ENCODE measurements at places on chromosomes 3 and 15.

- DNase-seq, result no peak
Observed at GRCh38 chr15:98653686-98654085, 5.3 kb downstream of the IGF1R start.

DNA sequence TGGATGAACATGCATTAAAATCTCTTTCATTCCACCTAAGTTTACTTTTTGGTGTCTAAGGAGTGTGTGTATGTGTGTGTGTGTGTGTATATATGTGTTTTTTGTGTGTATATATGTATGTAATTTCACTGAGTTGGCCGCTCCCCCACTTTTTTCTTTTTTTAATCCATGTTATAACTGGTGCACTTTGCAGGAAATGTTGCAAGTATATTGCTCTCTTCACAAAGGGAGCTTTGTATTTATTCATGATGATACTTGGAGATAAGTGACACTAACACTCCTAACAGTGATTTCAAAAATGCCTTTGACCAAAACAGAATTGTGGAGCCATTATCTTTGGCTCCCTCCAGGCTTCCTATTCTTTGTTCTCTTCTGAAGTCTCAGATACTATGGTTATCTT is 95.8 kb downstream of the FNDC3B start:
- no peak for DNase-seq

DNA sequence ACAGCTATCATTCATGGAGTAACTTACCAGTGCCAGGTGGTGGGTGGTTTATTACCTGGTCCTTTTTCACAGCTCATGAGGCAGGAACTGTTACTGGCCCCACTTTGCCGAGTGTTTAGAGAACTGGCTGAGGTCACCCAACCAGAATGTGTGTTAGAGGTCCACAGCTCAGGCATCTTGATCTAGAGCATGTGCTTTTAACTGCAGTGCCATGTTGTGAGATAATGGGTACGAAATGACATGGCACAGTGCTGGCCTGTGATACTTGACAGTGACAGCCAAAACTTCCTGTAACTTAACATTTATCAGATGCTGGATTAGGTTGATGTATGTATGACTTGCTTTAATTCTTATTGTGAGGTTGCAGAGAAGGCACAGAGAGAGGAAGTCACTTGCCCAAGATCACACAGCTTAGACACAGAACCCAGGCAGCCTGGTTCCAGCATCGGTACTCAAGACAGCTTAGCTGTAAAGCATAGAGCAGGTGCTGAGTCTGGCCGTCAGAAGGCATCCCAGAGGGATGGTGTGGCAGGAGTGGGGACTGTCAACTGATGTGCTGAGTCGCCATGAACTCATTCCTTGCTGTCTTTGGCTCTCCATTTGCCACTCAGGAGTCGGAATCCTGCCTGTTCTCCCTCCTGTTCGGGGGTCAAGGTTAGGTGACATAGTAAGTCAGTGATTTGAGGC is 9.6 kb downstream of the MCM2 start:
- no peak for DNase-seq

- DNase-seq, result no peak
Observed at GRCh38 chr15:93102211-93102610, 13.2 kb upstream of the RGMA start.

- DNase-seq, result no peak
Observed at GRCh38 chr3:170049146-170050000, 11.6 kb downstream of the GPR160 start.

DNA sequence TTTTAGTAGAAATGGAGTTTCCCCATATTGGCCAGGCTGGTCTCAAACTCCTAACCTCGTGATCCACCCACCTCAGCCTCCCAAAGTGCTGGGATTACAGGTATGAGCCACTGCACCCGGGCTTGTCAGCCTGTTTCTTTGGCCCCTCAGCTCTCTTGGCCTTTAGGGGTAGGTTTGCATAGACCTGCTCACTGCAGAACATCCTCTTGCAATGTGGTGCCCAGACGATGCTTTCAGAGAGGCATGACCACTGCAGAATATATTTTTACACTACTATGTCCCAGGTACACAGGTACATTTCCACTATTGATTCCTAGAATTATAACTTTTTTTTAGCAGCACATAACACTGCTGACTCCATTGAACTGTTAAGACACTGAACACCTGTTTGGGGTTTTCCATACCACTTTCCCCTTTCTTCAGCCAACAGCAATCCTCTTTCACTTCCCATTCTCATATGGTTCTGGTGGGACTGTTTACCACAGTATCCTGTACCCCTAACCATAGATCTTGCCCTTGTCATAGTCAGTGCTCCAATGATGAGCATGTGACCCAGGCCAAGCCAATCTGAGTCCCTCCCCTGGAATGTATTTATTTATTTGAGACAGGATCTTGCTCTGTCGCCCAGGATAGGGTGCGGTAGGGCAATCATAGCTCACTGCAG is 21.1 kb downstream of the CCDC32 start:
- no peak for DNase-seq

DNA sequence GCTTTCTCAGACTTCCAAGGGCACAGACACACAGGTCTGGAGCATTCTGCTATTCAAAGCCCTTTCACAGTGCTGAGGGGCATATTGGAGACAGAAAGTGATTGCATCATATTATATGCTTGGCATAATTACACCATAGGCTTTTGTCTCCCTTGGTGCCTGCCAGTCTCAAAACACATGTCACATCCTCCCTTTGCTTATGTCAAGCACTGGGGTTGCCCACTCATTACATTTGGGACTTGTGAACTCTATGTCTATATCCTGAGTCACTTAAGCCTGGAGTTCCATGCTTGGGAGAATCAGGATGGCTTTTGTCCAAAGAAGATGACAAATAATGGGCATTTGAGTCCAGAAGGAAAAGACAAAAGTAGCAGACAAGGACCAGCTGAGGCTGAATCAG is 12.3 kb upstream of the PDZRN3 start:
- no peak for DNase-seq

- DNase-seq, result no peak
Observed at GRCh38 chr15:33322091-33322490, 11.3 kb downstream of the RYR3 start.

DNA sequence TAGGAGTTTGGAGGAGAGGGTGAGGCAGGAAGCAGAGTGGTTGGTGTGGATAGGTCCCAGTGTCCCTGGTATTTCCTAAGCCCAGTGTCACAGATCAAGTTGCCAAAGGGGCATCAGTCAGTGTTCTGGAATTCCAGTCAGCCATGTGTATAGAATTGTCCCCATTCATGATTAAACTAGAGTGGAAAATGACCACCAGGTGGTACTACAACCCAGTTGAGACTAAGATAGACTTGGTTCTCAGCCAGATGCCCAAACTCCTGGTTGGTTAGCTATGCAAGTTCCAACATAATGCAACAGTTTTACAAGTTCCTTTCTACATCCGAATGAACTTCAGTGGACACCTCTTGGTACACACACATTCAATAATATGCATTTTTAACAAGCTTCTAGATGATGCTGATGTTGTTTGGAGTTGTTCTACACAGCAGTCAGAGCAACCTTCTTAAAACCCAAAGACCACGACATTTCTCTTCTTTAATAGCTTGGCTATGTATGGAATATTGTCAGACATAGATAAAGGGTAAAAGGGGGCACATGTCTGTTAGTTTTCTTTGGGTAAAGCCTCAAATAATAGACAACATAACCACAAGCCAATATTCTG is 8.4 kb upstream of the ATR start:
- peak; percentile 85 for DNase-seq

DNA sequence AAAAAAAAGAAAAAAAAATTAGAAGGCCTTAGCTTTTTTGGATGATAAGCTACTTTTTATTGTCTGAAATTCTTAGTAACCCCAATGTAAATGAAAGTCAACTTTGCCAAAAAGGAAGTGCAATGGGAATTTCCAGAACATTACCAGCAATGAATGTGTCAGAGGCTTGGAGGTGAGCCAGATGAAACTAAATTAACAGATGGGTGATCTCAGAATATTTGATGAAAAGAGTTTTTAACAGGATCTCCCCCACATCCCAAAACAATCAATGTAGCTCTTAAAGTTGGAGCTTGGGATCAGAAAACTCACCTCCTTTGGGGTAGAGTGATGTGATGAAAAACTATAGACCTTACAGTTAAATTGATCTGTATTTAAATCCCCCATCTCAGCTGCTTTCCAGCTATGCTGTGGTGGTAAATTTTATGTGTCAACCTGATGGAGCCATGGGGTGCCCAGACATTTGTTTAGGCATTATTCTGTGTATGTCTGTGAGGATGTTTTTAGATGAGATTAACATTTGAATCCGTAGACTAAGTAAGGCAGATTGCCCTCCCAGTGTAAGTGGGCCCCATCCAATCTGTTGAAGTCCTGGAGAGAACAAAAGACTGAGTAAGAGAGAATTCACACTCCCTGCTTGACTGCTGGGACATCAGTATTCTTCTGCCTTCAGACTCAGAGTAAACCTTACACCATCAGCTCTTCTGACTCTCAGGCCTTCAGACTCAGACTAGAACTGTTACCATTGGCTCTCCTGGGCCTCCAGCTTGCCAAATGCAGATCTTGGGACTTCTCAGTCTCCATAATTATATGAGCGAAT is 84.3 kb upstream of the TNFSF10 start:
- DNase-seq, result peak; percentile 52

- no peak for DNase-seq
Observed at GRCh38 chr15:80127911-80128310, 24.9 kb upstream of the FAH start.

GRCh38 chr3:45037720-45038455 is 11.8 kb downstream of the CLEC3B start:
- DNase-seq, result peak; percentile 94

DNA sequence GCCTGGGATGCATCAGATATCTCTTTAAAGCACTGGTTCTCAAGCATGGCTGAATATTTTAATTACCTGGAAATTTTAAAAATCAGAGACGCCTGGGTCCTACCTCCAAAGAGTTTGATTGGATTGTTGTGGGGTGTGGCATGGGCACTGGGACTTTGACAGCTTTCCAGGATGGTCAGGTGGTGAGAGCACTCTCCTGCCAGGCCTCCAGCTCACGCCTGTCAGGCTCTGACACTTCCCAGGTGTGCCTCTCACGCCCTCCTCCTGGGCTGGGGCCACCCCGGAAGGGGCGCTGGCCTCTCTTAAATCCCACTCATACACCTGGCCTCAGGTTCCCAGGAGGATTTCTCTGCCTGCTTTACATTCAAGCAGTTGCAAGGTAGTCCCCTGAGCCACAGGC is 48.5 kb downstream of the AMOTL2 start:
- no peak for DNase-seq

DNA sequence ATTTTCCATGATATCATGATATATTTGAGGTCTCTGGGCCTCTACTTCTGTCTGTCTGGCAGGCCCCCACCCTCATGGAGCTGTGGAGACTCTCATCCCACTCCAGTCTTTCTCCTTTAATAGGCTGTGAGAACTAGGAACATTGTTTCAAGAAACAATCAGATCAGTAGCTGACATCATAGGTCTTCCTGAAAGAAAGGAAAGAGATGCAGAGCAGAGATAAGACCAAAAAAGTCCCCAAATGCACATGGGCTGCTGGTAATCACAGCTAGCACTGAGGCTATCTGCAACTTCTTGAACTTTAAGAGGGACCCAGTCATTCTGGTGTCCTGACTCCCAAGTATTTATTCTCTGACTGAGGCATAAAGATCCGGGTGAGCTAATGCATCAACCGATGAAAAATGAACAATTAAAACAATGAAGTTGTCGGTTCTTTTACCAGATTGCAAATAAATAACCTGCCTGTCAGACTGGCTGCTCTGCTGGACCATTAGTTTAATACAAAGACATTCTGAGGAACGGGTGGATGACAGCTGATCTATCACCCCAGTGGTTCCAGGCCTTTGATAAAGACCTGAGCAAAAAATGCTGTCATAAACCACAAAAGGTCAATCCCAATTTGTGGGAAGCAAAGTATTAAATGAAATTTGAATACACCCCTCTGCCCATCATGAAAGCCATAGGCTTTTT is 780.8 kb upstream of the GOLIM4 start:
- no peak for DNase-seq

DNA sequence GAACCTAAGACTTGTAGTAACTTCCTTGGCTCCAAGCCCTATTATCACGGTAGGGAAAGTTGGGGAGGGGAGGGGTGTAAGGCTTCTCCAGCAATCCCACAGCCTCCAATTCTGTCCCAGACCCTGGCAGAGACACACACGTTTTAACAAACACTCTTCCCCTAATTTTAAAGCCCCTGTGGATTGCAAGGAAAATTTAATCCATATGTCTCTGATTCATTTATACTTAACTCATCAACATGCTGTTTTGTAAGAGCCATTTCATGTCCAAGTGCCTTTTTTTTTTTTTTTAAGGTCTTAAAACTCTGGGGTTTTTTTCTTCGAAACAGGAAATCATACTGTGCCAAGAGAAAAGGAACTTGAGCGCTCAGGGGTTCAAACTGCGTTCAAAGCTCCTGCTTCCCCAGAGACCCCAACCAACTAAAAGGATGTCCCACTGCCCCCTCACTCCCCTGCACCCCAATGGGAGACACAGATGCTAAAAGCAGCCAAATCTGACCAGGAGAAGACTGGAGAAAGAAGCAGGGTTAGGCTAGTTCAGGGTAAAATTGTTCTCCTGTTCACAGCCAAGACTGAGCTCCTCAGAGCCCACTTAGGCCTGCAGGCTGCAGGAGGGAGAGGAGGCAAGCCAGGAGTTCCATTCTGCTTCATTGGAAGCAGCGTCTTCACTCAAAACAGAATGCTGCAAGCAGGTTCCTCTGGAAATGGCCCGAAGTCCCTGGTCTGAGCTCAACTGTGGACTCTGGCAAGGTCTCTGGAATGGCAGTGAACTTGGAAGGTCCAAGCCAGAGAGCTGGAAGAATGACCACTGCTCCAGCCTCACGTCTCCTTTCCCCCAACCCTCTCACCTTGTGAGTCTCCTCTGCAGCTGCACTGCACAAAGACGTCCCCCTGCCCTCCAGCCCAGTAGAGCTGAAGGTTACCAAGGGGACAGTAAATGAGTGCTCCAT is 172.5 kb downstream of the NTRK3 start:
- no peak for DNase-seq

DNA sequence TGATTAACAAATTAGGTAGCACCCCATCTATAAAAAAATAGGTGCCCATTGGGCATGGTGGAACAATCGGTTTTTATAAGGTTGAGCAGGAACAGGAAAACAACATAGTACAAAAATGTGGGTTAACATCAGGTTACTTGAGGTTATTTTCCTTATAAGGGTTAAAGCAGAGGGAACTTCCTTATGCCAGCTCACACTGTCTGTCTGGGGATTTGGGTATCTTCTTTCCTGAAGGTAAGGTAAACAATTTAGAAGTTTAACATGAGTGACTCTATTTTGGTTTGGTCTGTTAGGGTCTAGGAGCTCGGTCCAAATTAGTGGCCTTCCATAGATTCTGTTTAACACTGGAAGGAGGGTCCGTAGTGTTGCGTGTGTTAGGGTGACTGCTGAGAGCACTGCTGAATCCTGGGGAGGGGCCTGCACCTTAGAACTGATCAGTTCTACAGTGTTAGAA is 14.7 kb downstream of the CHD2 start:
- DNase-seq, result no peak

- peak; percentile 91 for DNase-seq
Observed at GRCh38 chr3:13495921-13496723, 16.0 kb downstream of the HDAC11 start.

GRCh38 chr3:13668136-13668535 is 119.2 kb downstream of the FBLN2 start:
- no peak for DNase-seq

DNA sequence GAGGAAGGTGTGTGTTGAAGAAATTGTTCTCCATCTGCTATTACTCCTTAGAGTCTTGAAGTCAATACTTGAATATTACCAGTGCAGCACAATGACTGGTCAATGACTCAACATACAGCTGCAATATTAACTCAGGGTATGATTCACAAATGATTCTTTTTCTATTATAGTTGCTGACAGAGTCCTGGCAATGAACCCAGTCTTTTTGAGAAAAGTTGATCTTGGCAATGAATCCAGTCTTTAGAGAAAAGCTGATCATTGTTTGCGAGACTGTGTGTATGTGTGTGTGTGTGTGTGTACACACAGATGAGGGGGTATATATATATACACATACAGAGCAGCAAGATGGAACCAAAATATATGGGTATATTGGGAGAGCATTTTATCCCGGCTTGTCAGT is 315.1 kb downstream of the ZNF385D start:
- no peak for DNase-seq

All from neural progenitor cell (in vitro differentiated cells).